ENCODE measurements at places on chromosomes 7 and 10. TPM values are rescaled to one million over a fixed set of nuclear protein-coding genes. Genes with fewer than 3 reads are reported as not detected.

TMEM72 gene
- not detected for polyA plus RNA-seq

DNA sequence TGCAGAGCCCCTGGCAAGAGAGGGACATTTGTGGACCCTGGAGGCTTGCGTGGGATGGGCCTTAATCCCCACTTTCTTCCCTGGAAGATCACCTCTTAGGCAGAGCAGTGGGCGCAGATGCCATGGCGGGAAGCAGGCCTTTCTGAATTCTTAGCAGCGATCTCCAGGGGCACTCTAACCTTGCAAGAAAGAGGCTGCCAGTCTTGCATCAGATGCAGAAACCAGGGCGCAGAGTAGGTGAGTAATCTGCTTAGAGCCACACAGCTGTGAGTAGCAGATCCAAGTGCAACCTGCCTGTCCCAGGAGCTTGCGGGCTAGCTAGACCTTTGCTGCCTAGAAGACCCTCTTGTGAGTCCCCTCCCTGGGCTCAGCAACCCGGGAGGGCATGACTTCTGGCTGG, 40.0 kb downstream of the KCTD7 start:
- DNase-seq = no peak

SLC26A5 gene
- not detected for polyA plus RNA-seq

DNA sequence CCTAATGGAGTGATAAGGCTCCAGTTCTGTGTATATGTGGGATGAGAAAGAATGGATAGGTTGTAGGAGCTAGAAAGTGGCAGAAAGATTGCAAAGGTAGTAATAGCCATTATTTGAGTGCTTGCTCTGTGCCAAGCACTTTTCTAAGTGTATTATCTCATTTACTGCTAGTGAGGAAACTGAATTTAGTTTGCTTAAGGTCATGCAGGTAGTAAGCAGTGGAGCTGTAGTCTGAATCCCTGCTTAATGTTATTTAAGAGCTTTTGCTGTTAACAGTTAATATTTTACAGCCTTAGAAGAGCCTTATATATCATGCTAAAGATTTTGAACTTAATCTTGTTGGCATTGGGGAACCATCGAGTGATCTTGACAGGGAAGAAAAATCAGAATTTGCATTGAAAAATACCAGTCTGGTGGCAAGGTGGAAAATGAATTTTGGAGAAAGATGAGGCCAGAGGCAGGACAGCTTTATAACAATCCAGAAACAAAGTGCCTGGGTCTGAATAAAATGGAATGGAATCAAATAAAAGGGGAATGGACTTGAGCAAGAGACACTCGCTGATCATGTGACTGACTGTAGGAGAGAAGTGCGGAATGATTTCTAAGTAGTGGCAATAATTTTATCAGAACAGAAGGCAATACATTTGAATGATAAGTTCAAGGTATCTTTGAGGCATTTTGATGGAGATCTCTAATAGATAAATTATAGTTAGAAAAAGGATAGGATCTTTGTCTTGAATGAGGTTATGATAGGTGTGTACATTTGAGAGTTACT, 15.2 kb downstream of the CAPZA2 start:
- DNase-seq = no peak

GRCh38 chr10:78336402-78336791, 302.7 kb downstream of the RPS24 start:
- peak; percentile 97 for DNase-seq

EGFR gene
- polyA plus RNA-seq = 36.9 TPM

DNA sequence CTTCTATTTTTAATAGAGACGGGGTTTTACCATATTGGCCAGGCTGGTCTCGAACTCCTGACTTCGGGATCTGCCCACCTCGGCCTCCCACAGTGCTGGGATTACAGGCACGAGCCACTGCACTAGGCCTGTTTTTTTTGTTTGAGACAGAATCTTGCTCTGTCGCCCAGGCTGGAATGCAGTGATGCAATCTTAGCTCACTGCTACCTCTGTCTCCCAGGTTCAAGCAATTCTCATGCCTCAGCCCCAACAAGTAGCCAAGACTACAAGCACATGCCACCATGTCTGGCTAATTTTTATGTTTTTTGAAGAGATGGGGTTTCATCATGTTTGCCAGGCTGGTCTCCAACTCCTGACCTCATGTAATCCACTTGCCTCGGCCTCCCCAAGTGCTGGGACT, 73.7 kb downstream of the TYW1B start:
- peak; percentile 29 for DNase-seq

- peak; percentile 85 for DNase-seq
Observed at GRCh38 chr7:107966711-107967110, 36.2 kb downstream of the LAMB1 start.

- no peak for DNase-seq
Observed at GRCh38 chr7:134317434-134317833, 704 bp upstream of the SLC35B4 start.

GRCh38 chr7:55351263-55351662, 13.9 kb upstream of the LANCL2 start:
- DNase-seq = no peak

DNA sequence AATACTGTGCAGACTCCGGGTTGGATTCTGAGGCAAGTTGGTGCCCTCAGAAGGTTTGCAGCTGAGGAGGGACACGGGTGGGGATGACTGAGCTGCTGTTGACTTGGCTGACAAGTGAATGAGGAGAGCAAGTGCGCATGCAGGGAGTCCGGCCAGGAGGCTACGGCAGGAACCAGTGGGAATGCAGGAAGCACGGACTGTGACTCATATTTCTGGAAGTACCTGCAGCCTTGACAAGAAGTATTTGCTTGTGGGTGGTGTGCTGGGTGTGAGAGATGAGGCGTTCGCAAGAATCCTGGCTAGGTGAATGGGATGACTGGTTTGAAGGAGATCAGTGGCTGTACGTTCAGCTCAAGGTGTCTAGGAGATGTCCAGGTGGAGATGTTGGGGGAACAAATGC, 30.8 kb upstream of the FXYD4 start:
- no peak for DNase-seq

TRIM73 gene
- 0.84 TPM for polyA plus RNA-seq

RBP4 gene
- polyA plus RNA-seq = not detected

DNA sequence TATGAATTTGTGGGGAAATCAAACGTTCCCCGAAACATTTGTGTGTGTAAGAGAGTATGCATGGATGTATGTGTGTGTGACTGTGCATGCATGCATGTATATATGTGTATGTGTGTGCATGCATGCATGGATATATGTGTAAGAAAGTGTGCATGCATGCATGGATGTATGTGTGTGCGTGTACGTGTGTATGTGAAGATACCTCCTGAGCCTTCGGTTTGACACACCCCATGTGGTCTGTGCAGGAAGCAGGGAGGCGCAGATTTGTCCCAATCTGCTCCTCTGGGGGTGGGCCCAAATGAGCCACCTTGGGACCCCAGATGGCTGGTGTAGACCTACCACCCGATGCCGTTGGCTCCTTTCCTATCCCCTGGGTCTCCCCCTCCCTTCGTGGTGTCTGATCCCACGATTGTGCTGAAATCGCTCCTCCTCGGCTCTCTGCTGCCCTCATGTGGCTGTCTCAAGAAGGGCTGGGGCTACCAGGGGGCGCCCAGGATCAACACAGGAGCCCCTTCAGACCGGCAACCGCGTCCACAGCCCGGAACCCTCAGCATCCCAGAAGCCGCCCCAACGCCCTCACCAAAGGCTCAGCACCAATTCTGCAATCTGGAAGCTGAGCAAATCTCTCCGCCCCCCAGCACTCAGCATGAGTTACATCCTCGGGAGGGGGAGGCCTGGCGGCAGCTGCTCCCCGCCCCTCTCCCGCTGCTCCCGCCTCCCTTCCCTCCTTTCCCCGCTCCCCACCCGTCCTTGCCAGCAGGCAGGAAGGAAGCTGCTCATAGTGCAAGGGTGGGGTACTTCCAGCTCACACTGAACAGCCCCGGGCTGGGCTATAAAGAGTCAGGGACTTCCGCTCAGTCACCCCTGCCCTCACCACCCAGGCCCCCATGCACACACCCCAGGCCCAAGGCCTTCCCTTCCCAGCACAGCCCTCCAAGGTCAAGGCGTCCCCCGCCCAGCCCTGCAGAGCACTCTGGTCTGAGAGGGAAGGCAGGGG, 2.3 kb upstream of the NOS3 start:
- DNase-seq = no peak

MRLN gene
- not detected for polyA plus RNA-seq

DNA sequence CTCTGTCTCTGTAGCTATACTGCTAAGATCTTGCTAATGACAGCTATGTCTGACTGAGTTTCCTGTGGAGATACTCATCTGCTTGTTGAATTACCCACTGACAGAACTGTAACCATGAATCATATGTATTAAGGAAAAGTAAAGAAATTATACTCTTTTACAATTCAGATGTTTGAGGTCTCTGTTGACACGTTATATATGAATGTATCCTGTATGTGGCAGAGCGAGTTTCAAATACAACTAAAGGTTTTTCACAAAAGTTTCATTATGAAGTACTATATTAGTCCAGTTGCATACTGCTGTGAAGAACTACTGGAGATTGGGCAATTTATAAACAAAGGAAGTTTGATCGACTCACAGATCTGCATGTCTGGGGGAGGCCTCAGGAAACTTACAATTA, 232.5 kb downstream of the CDK14 start:
- DNase-seq = peak; percentile 32

PODXL gene
- polyA plus RNA-seq = 3.8 TPM

DNA sequence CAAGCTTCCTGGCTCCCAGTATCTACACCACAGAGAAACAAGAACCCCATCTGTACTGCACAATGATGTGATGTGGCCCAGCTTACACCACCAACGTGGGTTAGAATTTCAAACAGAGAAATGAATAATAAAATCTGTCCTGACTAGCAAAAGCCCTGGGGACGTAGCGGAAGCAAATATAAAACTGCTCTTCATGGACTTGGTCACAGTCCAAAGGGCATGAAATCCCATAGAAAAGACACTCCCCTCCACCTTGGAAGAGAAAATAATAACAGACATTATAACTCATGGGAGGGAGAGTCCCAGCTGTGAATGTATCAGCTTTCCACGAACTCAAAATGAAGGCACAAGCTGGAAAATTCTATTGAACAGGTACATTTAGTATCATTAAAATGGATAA, 205.3 kb upstream of the GALNT17 start:
- no peak for DNase-seq

NPY4R2 gene
- 0.26 TPM for polyA plus RNA-seq

NYAP1 gene
- 1.5 TPM for polyA plus RNA-seq

- no peak for DNase-seq
Observed at GRCh38 chr10:51926337-51926736, 226.9 kb upstream of the CSTF2T start.

DNA sequence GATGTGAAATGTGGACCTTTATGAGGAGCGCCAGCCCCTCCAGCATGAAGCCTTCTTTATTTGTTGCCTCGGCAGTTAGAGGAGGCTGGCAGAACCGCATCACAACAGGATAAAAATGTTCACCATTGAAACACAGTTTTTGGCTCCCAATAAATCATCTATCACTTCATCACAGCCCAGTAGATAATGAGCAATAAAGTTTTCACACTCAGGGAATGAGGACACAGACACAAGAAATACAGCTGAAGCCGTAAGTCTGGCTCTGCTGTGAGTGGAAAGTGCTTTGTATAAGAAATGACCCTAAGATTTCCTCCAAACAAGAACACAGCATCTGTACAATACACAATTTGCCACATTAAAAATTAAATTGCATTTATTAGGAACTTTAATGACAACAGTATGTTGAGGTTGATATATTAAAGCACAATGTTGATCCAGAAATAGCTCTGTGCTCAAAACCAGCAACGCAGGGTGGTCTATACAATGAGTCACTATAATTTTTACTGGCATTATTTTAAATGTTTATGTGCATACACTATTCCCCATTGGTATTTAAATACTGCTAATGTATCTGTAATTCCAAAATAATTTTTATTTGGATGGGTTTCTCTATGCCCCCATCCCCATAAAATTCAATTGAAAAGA, 301.8 kb upstream of the MGMT start:
- no peak for DNase-seq

DNA sequence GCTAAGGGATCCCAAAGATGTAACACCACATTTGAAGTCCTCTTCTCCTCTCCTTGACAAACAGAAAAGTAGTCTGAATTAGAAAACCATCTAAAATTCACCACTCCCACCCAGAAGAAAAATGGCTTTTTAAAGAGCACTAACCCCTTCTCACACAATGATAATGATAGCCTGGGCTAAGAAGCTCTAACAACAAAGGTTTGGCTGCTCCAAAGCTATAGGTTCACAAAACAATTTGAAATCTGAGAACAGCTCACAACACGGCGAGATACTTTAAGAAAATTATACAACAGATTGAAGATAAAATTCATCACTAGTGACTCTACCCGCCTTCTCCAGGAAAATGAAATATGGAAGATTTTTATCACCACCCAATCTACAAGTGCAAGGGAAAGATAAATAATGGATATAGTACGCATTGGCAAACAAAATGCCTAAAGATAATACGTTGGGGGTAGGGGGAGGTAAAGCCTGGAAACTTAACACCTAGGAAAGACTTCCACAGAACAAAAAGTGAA, 7.4 kb downstream of the ITGB1 start:
- no peak for DNase-seq

DNA sequence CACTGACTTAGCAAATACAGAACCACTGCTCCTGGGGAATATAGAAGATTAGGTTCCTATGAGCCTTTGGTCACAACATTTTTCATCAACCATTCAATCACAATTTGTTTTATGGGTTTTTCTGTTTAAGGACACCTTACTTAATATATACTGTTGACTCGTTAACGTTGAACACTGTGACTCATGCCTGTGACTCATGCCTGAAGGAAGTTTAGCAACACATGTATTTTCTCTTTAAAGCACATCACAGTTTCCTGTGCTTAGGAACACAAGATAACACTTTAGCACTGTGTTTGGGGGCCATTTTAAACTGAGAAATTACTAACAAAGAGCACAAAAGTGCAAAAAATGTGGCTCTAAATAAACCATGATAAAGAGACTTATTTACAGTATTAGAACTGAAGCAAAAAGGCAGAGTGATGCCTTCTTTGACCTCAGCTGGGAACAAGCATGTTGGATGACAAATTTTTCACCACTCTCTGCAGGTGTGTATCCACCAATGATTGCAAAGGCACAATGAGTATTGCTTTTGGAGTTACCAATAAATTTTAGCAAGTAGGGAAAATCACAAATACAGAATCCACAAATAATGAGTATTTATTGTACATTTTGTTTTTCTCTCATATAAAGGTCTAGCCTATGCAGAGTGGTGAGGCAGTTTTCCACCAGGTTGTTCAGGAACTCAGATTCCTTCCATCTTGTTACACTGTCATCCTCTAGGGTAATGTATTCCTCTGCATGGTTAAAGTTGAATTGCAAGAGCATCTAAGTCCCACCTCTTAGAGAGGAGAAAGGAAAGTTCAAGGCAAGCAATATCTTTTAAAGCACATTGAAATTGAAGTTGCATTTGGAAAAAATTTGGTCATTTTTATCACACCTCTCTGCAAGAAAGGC, 7.3 kb downstream of the FGFBP3 start:
- peak; percentile 97 for DNase-seq

- DNase-seq = peak; percentile 15
Observed at GRCh38 chr7:150955519-150956394, 22.4 kb downstream of the KCNH2 start.

DNA sequence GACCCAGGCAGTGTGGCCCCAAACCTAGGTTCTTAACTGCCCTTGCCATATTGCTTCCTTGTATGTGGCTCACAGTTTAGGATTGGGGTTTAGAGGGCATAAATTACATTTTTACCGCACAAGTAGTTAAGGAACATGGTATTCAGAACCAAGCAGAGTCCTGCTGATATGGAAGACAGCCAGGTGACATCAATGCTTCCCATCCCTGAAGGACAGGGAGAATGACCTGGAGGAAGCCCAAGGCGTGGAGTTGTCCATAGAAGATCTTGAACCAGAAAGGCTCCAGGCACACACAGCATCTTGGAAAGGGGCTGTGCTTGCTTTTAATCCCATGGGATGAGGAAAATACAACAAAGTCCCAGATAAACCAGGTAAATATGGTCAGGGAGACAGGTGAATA, 48.3 kb downstream of the ATXN7L1 start:
- DNase-seq = no peak

CREM gene
- 33.2 TPM for polyA plus RNA-seq

- DNase-seq = no peak
Observed at GRCh38 chr7:104976966-104977636, 36.9 kb upstream of the KMT2E start.
